ENCODE measurements at places on chromosomes 6 and 20.

DNA sequence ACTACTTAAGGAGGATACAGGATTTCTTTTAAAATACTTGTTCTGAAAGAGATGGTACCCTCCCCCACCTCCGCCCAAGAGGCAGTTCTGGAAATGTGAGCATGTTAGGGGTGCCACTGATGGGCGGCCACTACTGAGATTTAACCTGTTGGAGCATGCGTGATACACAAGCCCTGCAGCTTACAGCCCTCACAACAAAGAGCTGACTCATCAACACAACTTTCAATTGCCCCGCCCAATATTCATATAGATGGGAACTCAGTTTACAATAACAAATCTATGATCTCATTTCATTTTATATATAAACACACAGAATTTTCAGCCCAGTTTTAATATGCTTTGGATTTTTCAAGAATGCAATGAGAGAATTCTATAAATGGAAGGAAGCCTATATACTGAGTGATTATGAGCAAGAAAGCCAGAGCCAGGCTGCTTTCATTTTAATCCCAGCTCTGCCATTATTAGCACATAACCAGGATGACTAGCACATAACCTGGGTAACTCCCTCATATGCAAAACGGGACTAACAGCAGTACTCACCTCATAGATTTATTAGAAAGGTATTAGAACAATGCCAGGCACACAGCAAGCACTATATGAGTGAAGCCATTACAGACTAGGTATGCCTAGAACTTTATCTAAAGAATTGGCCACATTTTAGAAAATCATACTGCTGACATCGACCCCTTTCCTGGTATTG lies 45.6 kb upstream of the IPCEF1 start:
- DNase-seq, result no peak

DNA sequence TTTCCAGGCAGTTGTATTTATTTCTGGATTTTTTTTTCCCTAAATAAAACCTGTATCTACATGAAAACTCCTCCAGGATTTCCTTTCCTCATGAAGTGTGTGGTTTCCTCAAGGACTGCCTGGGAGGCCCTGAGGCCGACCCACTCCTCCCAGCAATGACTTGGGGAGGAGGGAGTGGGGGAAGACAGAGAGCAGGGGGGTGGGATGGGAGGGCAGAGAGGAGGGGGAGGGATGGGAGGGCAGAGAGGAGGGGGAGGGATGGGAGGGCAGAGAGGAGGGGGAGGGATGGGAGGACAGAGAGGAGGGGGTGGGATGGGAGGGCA lies 161.8 kb upstream of the AGPAT4 start:
- DNase-seq, result no peak

GRCh38 chr20:2918096-2919049 lies 45.1 kb downstream of the PTPRA start:
- DNase-seq, result no peak

- DNase-seq, result no peak
These were observed 279.1 kb upstream of the THEMIS start for GRCh38 chr6:128179876-128180438.

DNA sequence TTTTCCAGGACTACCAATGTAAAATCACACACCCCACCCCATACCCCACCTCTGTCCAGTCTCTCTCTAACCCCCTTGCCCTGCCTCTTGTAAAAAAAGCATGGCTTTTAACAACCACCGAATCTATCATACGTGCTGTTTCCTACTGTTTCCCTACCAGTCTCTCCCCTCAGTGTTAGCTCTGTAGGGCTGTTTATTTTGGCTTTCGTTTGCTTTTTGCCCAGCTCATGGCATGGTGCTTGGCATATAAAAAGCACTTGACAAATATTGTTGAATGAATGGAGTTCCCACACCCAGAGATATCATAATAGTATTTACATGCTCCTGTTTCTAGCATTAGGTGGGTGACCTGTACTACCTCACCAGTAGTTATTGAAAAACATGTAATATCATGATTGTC lies 148.2 kb downstream of the OPRM1 start:
- no peak for DNase-seq

DNA sequence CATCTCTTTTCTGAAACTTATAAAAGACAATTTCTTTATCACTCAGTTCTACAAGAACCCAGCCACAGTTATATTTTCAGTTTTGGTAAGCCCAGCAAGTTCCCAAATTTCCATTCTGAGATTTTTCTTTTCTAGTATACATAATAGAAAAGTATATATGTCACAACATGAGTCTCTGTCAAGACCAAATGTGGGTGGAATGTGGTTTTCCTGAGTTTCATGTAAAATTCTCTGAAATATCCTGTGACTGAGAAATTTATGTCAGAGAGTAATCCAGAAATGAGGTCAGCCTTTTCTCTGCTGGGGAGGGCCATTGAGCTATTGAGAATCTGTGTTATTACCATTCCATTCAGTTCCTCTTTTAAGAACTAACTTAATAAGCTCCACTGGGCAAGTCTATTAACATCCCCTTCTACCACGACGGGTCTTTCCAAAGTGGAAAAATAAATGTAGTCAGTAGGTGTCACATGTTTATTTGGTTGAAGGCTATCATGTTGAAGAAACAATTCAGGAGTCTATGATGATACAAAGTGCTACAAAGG lies 100.7 kb upstream of the HMGN3 start:
- no peak for DNase-seq

DNA sequence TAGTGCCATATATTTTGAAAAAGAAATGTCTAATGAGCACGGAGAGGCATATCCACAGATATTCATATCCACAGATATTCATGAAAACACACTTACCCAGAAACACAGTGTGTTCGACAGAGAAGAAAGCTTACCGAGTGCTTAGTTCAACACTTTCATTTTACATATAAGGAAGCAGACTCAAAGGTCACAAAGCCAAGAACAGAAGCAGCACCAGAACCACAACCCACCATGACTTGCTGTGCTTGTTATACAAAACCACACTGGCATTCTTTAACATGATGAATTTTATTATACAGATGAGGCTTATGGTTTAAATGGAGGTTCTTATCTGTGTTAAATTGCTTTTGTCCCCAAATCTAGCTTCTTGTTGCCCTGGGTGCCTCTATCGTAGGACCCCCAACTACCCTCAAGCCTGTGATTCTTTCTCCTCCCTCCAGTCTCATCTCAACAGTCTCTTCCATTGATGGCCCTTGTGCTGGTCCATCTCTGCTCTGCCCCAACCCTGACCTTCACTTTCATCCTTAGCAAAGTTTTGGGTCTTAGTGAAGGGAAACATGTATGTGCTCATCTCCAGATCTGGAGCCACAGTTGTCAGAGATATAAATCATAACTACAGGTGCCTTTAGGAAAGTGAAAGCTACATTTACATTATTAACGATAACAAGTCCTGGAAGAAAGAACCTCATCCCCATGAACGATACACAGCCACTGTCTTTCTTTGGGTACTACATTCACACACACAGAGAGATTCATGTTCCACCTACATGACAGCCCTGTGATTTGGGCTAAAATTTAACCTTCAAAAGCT lies 40.0 kb downstream of the SF3B5 start:
- no peak for DNase-seq

GRCh38 chr6:146944809-146945208 lies 259.4 kb upstream of the STXBP5 start:
- no peak for DNase-seq

DNA sequence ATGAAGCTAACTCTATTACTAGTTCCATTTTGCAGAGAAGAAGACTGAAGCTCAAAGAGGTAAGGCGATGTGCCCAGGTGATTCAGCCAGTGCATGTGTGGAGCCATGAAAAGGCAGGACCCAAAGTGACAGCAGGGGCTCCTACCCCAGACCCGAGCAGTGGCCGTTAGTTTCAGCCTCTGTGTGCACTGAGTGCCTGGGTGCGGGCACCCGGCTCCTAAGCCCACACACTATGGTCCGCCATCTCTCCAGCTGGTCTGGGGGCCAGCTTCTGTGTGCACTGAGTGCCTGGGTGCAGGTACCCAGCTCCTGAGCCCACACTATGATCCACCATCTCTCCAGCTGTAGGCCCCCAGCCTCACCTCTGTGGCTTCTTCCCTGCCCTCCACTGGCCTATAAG lies 123.5 kb upstream of the CST7 start:
- no peak for DNase-seq

GRCh38 chr6:49333345-49334125 lies 129.5 kb downstream of the MMUT start:
- no peak for DNase-seq

DNA sequence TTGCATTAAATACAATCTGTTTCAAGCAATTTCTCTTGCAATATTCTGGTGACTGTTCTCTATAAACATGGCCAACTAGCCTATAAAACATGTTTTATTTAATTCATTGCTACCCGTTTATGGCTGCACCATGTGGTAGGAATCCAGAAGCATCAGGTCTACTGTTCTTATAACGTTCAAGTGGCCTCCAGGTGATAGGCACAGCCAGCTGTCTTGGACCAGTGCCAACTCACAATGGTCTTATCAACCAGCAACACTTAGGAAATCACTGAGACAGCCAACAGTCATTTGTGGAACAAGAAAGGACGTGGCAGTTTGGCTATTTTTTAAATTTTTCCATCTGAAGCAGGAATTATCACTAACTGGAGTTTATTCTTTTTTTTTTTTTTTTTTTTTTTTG lies 193.6 kb downstream of the NKAIN2 start:
- no peak for DNase-seq

DNA sequence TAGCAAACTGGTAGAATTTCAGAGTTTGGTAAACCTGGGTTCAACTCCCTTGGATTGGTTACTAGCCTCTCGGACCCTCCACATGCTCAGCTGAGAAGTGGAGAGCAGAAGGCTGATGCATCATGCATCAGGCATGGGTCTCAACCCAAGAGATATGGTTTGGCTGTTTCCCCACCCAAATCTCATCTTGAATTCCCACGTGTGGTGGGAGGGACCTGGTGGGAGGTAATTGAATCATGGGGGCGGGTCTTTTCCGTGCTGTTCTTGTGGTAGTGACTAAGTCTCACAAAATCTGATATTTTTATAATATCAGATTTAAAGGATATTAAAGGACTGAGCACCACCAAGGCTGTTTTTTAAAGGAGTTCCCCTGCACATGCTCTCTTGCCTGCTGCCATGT lies 75.1 kb downstream of the PPP1R3G start:
- no peak for DNase-seq

DNA sequence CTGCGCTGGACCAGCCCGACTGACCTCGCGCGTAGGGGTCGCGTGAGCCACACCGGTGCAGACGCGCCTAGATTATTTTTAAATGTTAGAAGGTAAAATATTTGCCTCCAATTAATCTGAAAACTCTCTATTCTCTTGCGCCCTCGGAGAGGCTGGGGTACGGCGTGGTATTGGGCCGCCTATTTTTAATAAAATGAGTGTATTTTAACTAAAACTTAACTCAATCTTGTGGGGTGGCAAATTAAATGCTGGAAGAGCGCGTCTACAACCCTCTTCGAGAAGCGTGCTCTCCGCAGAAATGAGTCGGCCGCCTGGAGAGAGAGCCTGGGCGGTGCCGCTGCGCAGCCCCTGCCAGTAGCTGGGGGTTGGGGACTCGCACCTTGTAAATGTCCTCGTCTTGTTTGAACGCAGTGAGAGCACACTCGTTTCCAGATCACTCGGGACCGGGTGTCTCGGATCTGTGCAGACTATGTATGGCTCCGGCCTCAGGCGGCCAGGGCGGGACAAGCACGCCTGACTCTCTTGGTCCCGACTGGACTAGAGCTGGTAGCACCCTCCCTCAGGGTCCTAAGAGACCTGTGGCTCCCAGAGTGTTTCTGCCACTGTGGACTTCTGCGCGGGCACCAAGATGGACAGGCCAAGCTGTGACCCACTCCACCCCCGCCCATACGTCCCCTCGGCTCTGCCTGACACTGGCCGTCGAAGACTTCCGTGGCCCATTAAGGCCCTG lies 2.0 kb upstream of the MAFB start:
- DNase-seq, result no peak

DNA sequence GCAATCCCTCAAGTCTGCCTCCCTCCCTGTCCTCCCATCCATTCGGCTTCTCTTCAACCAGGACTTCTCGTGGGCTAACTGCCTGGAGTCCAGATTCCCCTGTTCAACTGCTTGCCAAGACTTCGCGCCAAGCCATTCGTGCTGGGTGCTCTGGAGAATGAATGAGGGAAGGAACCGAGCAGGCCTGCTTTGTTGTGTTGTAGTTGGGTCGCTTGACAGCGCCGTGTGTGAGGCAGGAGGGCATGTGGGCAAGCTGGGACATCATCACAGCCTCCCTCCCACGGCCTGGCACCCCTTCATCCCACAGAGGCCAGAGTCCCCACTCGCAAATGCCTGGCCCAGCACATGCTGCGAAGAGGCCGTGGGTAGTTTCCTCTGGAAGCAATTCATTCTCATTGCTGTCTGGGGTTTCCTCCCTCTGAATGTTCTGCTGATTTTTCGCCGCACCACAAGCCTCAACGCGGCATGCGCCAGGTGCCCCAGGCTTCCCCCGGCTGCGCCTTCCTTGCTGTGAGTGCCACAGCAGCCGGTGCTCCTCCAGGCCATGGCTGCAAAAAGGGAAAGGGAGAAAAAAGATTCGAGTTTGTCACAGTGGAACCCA lies 336.0 kb downstream of the QKI start:
- DNase-seq, result no peak

GRCh38 chr6:37624606-37625574 lies 72.8 kb downstream of the MDGA1 start:
- DNase-seq, result no peak

DNA sequence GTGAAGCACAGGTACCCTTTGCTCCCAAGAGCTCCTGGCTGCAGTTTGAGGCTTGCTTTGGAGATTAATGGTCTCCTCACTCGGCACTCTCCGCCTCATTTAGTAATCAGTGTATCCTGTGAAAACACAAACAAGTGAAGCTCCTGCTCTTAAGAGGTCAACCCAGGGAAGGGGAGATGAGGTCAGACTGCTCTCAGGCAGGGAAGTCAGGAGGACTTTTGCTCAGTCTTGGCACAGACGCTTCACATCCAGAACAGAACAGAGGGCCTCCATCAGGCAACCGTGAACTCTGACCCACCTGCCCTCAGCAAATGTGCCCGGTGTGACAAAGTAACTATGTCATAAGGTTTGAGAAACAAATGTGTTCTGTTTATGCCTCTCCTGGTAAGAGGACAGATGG lies 428.8 kb upstream of the JARID2 start:
- DNase-seq, result no peak

DNA sequence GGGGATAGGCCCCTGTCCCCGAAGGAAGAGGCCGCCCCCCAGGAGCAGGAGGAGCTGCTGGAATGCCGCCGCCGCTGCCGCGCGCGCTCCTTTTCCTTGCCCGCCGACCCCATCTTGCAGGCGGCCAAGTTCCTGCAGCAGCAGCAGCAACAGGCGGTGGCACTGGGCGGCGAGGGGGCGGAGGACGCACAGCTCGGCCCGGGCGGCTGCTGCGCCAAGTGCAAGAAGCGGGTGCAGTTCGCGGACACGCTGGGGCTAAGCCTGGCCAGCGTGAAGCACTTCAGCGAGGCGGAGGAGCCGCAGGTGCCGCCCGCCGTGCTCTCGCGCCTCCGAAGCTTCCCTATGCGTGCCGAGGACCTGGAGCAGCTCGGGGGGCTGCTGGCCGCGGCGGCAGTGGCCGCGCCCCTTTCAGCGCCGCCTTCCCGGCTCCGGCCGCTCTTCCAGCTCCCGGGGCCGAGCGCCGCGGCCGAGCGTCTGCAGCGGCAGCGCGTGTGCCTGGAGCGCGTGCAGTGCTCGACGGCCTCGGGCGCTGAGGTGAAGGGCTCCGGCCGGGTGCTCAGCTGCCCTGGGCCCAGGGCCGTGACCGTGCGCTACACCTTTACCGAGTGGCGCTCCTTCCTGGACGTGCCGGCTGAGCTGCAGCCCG lies 630 bp downstream of the PPP1R3G start:
- peak; percentile 63 for DNase-seq

GRCh38 chr20:49695830-49696229 lies 17.8 kb downstream of the B4GALT5 start:
- no peak for DNase-seq

GRCh38 chr6:97154015-97154414 lies 129.0 kb downstream of the MMS22L start:
- DNase-seq, result no peak

GRCh38 chr20:3239026-3239866 lies at the start of gene SLC4A11:
Gene SLC4A11 (minus strand): TSS chr20:3239190. CDS start chr20:3239137, 53 bp downstream.
- DNase-seq, result peak; percentile 62

Measured in hepatocyte (in vitro differentiated cells).